ENCODE measurements at places on chromosomes 7 and 10.

GRCh38 chr7:67854221-67855178 is 857.9 kb downstream of the TYW1 start:
- H3K4me1 ChIP-seq: no peaks in the 10 kb centered on the region
- no peak overlapping the region for H3K4me3 ChIP-seq
- H3K27ac ChIP-seq: no peak overlapping the region
- DNase-seq: no peak

- no peak overlapping the region for H3K4me3 ChIP-seq
- no peaks in the 10 kb centered on the region for H3K36me3 ChIP-seq
- DNase-seq: no peak
- H3K4me1 ChIP-seq: peaks cover 25% of the 10 kb centered on the region
- no peaks in the 10 kb centered on the region for H3K27me3 ChIP-seq
Measured at GRCh38 chr7:121020989-121021969, 32.8 kb downstream of the CPED1 start.

- DNase-seq: no peak
- H3K4me1 ChIP-seq: no peaks in the 10 kb centered on the region
- H3K4me3 ChIP-seq: no peak overlapping the region
- H3K27ac ChIP-seq: no peak overlapping the region
- no peaks in the 10 kb centered on the region for H3K27me3 ChIP-seq
- peaks cover 3% of the 10 kb centered on the region for H3K36me3 ChIP-seq
Measured at GRCh38 chr10:73174148-73174925, 6.4 kb downstream of the FAM149B1 start.

- H3K27ac ChIP-seq: no peak overlapping the region
- peaks cover 24% of the 10 kb centered on the region for H3K4me1 ChIP-seq
- H3K27me3 ChIP-seq: no peaks in the 10 kb centered on the region
- DNase-seq: no peak
- no peak overlapping the region for H3K4me3 ChIP-seq
- no peaks in the 10 kb centered on the region for H3K36me3 ChIP-seq
Measured at GRCh38 chr10:72253578-72253977, 20.1 kb upstream of the DDIT4 start.

DNA sequence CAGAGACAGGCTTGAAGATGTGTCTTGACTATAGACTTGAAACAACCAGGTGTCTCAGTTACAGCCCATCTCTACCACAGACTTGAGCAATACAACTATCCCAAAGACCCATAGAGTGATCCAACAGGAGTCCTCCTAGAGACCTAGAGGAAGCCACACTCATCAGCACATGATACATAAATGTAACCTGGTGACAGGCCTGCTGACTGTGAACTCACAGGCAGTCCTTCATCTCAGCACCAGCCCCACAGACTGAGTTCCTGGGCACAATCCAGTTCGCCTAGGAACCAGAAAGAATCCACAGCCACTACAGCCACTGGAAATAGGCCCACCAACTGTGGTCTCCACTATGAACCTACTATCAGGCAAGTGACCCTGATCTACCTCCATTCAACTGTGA is 121.3 kb downstream of the MACC1 start:
- H3K36me3 ChIP-seq: no peaks in the 10 kb centered on the region
- DNase-seq: no peak
- no peak overlapping the region for H3K4me3 ChIP-seq
- no peaks in the 10 kb centered on the region for H3K4me1 ChIP-seq
- H3K27ac ChIP-seq: no peak overlapping the region

- DNase-seq: peak; percentile 79
- H3K27me3 ChIP-seq: no peaks in the 10 kb centered on the region
- peak overlapping the region; percentile 95 for H3K27ac ChIP-seq
- no peak overlapping the region for H3K4me3 ChIP-seq
- H3K4me1 ChIP-seq: peaks cover 71% of the 10 kb centered on the region
Measured at GRCh38 chr7:131606346-131607290, 50.2 kb upstream of the PODXL start.

DNA sequence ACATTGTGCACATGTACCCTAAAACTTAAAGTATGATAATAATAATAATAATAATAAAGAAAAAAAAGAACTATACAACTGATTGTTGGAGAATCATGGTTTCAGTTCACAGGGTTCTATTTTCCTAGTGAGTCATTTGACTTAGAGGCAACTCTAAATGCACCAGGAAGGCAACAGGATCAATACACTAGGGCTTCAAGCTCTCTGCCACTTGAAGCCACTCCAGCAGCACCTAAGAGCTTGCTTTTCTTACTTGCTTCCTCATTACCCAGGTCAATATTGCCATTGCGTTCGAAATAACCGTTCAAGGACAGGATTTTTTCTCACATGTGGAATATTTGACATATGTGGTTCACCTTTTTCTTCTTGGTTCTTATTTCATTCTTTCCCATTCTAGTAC is 189.7 kb downstream of the GRM3 start:
- H3K4me3 ChIP-seq: no peak overlapping the region
- H3K4me1 ChIP-seq: no peaks in the 10 kb centered on the region
- no peak for DNase-seq
- H3K27ac ChIP-seq: no peak overlapping the region
- no peaks in the 10 kb centered on the region for H3K36me3 ChIP-seq

DNA sequence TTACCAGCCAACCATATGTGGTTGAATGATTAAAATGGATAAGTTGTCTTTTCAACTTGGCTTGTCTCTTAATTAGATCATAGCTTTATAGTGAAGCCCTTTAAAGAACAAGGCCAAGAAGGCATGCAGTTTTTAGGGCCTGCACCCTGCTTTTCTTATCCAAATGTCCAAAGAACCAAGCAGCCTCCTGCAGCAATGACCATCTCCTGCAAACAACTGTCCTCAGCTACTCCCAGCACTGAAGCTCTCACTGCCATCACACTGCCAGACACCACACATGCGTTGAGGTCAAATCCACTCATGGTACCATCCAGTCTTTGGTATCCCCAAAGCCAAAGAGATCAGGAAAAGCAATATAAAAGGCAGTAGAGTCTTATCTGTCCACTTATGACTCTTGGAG is 210.3 kb downstream of the ACTR3B start:
- no peaks in the 10 kb centered on the region for H3K4me1 ChIP-seq
- DNase-seq: no peak
- H3K27ac ChIP-seq: no peak overlapping the region

DNA sequence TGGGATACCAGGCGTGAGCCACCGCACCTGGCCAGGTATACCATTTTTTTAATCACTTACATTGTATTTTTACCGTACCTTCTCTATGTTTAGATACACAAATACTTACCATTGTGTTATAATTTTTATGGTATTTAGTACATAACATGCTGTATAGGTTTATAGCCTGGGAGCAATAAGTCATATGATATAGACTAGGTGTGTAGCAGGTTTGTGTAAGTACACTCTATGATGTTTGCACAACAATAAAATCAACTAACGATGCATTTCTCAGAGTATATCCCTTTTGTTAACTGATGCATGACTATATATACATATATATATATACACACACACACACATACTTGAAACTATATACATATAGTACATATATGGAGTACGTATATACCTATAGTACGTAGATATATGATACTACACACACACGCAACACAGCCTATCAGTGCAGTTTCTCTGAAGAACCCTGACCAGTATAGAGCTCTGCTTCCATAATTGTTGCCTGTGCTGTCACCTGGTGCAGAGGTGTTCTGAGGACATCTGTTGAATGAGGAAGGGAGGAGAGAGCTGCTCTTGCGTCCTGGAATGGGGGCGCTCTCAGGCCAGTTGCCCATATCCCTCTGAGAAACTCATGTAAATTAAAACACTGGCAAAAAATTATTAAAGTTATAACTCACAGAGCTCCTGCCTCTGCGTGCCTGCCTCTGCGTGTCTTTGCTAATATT is 315.3 kb downstream of the FGFR2 start:
- peaks cover 36% of the 10 kb centered on the region for H3K4me1 ChIP-seq
- H3K27ac ChIP-seq: no peak overlapping the region
- H3K27me3 ChIP-seq: no peaks in the 10 kb centered on the region
- DNase-seq: no peak
- H3K4me3 ChIP-seq: no peak overlapping the region

GRCh38 chr10:113027230-113027573 is 77.2 kb downstream of the TCF7L2 start:
- peak overlapping the region; percentile 17 for H3K4me3 ChIP-seq
- H3K27me3 ChIP-seq: no peaks in the 10 kb centered on the region
- peak overlapping the region; percentile 88 for H3K27ac ChIP-seq
- DNase-seq: no peak

GRCh38 chr7:15305002-15305600 is 256.7 kb downstream of the AGMO start:
- H3K4me1 ChIP-seq: no peaks in the 10 kb centered on the region
- H3K4me3 ChIP-seq: no peak overlapping the region
- H3K36me3 ChIP-seq: no peaks in the 10 kb centered on the region

All from SJCRH30 (cell line).